ENCODE measurements at places on chromosomes 1 and 21.

DNA sequence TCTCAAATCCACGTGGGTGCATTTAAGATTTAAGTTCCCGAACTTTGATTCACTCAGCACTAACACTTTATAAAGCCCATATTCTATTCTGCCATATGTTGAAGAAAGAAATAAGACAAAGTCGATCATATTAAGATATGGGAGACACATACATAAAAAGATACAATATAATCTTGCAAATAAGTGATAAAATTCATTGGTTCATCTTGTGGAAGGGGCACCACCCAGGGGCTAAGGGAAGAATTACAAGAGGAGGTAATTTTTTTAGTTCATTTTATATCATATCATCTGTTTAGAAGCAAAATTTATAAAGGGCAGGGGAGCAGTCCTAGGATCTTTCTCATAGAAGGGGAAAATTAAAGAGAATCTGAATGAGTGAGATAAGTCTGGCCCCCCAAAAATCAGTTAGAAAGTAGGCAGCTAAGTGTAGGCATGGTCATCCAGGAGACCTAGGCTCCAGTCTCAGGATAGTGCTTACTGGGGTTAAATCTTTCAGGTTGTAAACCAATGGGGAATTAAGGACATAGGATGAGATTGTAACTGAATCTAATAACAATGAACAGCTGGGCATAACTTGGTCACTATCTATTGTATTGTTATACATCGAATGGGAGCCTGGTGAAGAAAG is 124.2 kb upstream of the L1TD1 start:
- peak; percentile 5 for DNase-seq

- DNase-seq, result no peak
Measured at GRCh38 chr1:158107916-158108315, 72.8 kb upstream of the CD1D start.

GRCh38 chr1:150555971-150556865 is 7.0 kb downstream of the ADAMTSL4 start:
- DNase-seq, result no peak

DNA sequence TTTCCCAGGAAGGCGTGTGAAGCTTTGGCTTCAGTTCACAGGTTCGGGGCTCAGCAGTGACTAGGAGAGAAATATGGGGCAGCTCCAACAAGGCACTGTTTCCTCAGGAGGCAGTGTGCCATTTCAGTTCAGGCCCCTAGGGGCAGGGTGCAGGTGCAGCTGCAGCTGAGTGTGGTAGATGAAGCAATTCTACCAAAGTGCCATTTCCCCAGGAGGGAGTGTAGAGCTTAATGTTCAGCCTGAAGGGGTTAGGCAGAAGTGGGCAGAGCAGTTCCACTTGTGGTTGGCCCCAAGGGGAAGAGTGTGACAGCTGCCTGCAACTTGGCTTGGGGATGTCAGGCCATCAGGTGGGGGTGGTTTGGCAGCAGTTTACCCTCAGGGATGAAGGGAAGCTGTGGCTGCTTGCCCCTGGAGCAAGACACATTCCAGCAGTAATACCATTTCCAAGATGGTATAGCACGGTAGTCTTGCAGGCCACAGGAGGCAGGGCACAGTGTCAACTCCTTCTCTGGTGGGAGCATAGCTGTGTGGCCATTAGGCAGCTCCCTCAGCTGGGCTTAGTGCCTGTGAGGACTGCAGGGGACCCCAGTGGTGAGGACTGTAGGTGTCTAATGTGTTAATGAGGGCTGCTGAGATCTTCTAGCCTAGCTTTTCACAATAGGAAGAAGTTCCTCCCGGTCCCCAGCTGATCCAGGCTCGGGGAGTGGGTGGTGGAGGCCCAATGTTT is 34.7 kb downstream of the RGSL1 start:
- no peak for DNase-seq

DNA sequence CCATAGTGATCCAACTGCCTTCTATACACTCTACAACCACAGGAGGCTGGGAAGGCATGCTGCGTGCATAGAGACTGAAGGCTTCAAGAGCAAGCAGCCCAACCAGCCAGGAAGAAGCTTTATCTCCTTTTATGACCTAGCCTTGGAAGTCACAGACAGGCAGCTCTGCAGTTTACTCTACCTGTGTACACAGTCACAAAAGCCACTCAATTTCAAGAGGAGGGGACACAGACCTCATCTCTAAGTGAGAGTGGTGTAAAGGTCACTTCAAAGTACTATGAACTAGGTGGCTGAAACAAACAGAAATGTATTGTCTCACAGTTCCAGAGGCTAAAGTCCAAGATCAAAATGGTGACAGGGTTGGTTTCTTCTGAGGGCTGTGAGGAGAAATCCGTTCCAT is 69.6 kb upstream of the GJB5 start:
- DNase-seq, result no peak

GRCh38 chr1:159829822-159830465 is 3.3 kb downstream of the SLAMF8 start:
- peak; percentile 85 for DNase-seq

DNA sequence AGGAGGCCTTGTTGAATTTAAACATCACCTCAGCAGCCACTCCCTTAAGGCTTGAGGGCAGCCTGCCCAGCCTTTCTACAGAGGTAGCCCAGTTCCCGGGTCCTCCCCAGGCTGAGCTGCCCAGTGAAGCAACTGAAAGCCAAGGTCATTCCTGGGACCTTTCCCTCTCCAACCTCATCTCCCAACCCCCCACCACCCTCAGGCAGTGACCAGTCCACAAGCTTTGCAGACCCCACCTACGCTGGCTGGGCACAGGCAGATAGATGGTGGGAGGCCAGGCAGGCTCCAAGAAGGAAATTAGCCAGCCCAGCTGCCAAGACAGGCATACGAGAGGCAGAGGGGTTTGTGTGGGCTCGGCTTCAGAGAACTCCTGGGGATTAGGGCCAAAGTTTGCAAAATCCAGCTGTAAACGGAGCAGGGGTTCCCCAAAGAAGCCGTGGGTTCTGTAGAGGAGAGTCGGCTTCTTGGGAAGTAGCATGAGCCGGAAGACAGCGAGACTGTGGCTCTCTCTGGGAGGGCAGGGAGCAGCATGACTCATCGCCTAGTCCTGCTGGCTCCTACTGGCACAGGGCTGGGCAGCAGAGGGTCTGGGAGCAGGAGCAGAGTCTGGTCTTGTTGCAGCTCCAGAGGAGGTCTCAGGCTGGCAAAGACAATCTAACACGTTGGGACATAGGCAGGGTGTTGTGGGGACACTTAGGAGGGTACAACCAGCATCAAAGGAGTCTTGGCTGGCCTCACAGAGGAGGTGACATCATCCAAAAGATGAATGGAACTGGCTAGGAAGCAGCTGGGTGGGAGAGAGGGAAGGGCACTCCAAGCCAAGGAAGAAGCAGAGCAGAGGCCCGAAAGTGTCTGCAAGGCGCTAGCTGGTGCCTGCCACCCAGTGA is 2.8 kb upstream of the ZC3H12A start:
- peak; percentile 84 for DNase-seq

DNA sequence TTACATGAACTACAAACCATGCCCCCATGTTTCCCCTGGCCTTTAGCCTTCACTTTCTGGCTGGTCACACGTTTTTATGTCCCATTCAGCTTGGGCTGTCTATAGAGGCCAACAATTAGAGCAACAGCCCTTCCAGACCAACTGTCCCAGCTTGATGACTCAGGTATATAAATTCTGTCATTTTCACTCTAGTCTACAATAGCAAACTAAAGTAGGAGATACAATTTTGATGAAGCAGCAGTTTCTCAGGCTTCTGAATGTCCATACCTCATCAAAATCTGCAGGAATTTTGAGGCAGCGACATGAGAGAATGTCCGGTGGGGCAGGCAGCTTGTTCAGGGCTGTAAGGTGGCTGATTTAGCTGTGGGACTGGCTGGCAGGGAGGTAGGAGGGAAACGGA is 45.6 kb upstream of the VAV3 start:
- no peak for DNase-seq

DNA sequence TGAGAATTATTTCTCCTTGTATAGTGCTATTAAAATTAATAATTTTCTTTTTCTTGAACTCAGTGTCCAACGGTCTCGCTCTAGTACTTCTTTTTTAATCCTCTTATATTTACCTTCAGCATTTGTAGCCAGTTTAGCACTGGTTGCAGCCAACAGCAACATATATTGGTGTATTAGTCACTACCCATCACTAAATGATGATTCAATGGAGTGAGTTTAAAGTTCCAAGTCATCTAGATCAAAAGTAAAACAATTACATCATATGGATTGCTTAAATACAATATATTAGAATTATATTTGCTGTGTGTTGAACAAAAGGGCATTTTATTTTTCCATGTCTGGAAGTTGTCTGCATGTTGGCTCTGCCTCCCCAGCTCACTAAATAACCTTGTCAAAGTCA is 591.8 kb downstream of the ADGRL2 start:
- peak; percentile 75 for DNase-seq

Measured in fibroblast of skin of right biceps (primary cell).